Lower lobe of right lung (tissue), 2 donors: ENCODE measurements at places on chromosomes 2 and 18. TPM values are rescaled to one million over a fixed set of nuclear protein-coding genes. Genes with fewer than 3 reads are reported as not detected.

LAPTM4A gene
- total RNA-seq: 223 TPM

NT5C1B gene
- not detected for total RNA-seq

GNAL gene
- total RNA-seq: 5.6 TPM

CDH20 gene
- 0.24 TPM for total RNA-seq

PRKCE gene
- 85.0 TPM for total RNA-seq

SKA1 gene
- 1.2 TPM for total RNA-seq

EVA1A gene
- total RNA-seq: 31.7 TPM

ACVR1 gene
- 35.0 TPM for total RNA-seq

EIF4E2 gene
- 68.1 TPM for total RNA-seq

GALR1 gene
- total RNA-seq: not detected

DNA sequence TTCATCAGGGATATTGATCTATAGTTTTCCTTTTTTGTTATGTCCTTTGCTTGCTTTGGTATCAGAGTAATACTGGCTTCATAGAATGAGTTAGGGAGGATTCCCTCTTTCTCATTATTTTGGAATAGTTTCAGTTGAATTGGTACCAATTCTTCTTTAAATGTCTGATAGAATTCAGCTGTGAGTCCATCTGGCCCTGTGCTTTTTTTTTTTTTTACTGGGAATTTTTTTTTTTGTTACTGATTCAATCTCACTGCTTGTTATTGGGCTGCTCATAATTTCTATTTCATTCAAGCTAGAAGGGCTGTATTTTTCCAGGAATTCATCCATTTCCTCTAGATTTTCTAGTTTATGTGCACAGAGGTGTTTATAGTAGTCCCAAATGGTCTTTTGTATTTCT, 103.9 kb downstream of the RND3 start:
- H3K36me3 ChIP-seq: no peaks in the 10 kb centered on the region
- no peaks in the 10 kb centered on the region for H3K4me1 ChIP-seq
- no peaks in the 10 kb centered on the region for H3K27me3 ChIP-seq
- no peak overlapping the region for H3K27ac ChIP-seq
- H3K4me3 ChIP-seq: no peak overlapping the region
- no peak for DNase-seq

GRCh38 chr2:26561918-26562810, 79.0 kb downstream of the CIB4 start:
- peak; percentile 68 for DNase-seq
- H3K4me1 ChIP-seq: peaks cover 13% of the 10 kb centered on the region

DNA sequence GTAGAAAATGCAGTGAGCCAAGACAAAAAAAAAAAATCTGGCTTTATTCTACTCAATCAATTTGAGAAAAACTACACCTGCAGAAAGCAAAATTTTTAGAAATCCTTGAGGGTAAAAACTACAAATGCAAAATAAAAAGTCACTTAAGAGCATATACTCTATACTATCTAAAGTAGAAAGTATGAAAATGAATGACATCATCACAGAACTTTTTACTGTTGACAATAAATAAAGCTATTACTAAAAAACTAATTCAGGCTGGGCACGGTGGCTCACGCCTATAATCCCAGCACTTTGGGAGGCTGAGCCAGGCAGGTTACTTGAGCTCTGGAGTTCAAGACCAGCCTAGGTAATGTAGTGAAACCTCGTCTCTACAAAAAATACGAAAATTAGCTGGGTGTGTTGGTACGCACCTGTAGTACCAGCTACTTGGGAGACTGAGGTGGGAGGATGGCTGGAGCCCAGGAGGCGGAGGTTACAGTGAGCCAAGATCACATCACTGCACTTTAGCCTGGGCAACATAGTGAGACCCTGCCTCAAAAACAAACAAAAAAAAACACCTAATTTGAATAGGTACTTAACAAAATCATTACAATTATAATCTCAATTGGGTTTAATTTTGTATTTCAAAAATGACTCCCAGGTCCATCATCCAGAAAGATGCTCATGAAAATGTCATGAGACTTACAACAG, 7.6 kb downstream of the NFU1 start:
- no peaks in the 10 kb centered on the region for H3K4me1 ChIP-seq
- H3K27me3 ChIP-seq: no peaks in the 10 kb centered on the region
- H3K36me3 ChIP-seq: peaks cover 72% of the 10 kb centered on the region
- H3K27ac ChIP-seq: no peak overlapping the region
- no peak for DNase-seq

DNA sequence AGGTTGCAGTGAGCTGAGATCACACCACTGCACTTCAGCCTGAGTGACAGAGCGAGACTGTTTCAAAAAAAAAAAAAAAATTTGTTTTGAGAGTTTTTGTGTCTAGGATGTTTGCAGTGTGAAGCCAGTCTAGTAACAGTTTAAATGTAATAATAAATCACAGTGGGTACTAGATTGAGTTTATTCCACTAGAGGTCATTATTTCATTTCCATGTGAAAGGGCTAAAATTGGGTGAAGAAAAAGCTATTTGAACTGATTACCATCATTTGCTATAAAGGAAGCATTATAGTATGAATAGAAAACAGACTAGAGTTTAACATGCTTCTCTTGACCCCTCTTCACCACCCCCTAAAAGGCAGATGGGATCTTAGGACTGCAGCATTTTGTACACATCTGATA, 20.3 kb downstream of the SNRPD1 start:
- H3K4me1 ChIP-seq: no peaks in the 10 kb centered on the region
- H3K27ac ChIP-seq: no peak overlapping the region
- no peak for DNase-seq
- H3K4me3 ChIP-seq: no peak overlapping the region

- H3K27ac ChIP-seq: no peak overlapping the region
- no peak overlapping the region for H3K4me3 ChIP-seq
- H3K4me1 ChIP-seq: peaks cover 6% of the 10 kb centered on the region
- no peaks in the 10 kb centered on the region for H3K36me3 ChIP-seq
Measured at GRCh38 chr2:183025993-183026392, 12.3 kb downstream of the NCKAP1 start.

- H3K4me1 ChIP-seq: peaks cover 41% of the 10 kb centered on the region
- peaks cover 5% of the 10 kb centered on the region for H3K36me3 ChIP-seq
- peak; percentile 93 for DNase-seq
- H3K4me3 ChIP-seq: peak overlapping the region; percentile 70
Measured at GRCh38 chr2:127700527-127701192, 637 bp upstream of the SFT2D3 start.

DNA sequence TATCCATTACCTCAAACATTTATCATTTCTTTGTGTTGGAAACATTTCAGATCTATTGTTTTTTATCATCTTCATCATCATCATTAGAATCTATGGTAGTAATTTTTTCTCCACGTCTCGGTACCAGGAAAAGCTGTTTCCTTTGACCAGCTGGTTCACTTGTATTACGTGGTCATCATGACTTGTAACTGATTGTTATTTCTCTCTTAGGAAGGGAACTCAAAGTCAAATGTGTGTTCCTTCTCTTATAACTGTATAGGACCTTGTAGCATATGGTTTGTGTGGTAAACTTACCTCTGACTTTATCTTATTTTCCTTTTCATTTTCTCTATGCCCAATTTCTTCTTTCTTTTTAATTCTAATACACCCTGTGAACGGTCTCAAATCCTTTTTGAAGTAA, 16.5 kb downstream of the NCOA1 start:
- H3K27me3 ChIP-seq: no peaks in the 10 kb centered on the region
- H3K4me3 ChIP-seq: no peak overlapping the region
